Stimulated activated CD4-positive, alpha-beta T cell treated with anti-CD3 and anti-CD28 coated beads, Interleukin-2, amount 100 ng/mL, for 24 hours (primary cell): ENCODE measurements at places on chromosomes 7 and 10.

- no peak for DNase-seq
These were observed 263.6 kb upstream of the ZMIZ1 start for GRCh38 chr10:78805176-78805575.

GRCh38 chr7:18495412-18496340 is at the start of gene HDAC9:
HDAC9 (plus strand) TSS chr7:18495749; CDS start chr7:18496303, 554 bp downstream.
- no peak for DNase-seq

DNA sequence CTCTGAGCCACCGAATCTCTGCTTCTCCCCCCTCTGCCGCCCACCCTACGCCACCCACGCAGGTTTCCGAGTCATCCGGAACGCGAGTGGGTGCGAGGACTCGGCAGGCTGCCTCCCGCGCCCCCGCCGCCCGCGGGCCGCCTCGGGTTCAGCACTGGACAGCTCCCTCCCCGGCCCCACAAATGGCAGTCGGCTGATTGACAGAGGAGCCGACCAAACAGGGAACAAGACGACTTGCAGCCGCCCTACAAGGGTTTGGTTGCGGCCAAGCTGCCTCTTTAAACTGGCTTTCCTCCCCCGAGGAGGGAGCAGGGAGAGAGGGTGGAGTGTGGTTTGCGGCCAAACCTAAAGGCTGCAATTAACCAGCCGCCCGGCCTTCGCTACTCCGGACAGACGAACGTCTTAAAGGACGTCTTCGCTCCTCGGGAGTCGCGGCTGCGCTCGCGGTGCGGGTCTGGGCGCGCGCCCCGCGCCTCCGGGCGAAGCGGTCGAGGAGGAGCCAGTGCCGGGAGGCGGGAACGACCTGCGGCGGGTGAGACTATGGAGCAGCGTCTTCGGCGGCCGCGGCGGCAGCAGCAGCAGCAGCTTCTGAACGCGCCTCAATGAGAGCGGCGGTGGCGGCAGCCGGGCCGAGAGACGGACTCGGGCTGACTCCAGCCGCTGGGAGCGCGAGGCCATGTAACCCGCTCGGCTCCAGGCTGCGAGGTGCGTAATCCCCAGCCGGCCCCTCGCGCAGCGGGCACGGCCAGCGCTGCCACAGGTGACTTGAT is at the start of gene GPR158:
Gene GPR158 (plus strand): TSS at position 541 of the 770 bp plus-strand sequence. CDS start 420 bp downstream, outside the sequence.
- peak; percentile 42 for DNase-seq

DNA sequence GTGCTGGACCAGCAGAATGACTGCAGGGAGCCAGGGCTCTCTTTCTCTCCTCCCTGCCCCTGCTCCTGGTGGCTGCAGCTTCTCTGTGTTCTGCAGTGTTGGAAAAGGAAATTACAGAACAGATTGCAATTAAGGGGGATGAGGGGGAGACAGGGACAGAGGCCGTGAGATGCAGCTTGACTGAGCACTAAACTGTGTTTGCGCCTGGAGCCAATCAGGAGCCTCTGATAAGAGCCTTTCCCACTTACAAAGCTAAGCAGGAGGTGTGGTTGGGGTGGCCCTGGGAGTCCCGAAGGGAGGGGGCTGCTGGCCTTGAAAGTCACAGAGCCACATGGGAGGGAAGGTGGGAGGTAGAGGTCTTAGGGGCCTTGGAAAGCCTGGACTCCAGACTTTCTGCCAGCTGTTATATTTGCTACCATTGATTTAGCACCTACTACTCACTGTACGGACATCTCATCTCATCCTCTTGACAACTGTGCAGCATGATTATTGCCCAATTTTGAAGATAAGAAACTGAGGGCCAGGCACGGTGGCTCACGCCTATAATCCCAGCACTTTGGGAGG is 26.7 kb downstream of the TRIM8 start:
- DNase-seq: no peak

DNA sequence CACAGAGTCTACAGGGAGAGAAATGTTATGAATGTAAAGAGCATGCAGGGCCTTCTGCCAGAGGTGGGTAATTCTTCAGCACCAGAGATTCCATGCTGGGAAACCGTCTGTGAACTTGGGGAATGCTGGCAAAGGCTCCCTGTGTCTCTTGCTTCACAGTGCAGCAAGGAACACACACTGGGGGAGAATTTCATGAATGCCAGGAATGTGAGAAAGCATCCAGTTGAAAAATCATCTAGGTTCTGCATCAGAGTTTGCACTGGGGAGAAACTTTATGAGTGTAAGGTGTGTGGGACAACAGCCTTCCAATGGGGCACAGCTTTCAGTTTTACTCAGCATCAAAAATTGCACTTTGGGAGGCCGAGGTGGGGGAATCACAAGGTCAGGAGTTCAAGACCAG is 224.3 kb upstream of the IGFBP3 start:
- DNase-seq: no peak

DNA sequence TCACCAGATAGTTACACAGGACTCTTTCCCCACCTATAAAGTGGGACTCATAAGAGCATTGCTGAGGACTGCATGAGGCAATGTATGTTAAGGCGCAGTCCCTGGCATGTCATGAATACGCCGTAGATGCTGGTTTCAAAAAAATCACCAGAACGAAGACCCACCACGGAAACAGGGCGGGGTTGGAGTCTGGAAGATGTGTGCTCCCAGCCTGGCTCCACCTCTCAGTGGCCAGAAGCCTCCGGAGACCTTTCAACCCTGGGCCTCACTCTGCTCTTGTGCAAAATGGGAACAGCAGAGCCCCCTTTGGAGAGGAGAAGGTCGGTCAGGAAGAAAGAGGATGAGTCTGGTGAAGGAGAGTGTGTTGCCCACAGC is 12.4 kb upstream of the ZMIZ1 start:
- no peak for DNase-seq

DNA sequence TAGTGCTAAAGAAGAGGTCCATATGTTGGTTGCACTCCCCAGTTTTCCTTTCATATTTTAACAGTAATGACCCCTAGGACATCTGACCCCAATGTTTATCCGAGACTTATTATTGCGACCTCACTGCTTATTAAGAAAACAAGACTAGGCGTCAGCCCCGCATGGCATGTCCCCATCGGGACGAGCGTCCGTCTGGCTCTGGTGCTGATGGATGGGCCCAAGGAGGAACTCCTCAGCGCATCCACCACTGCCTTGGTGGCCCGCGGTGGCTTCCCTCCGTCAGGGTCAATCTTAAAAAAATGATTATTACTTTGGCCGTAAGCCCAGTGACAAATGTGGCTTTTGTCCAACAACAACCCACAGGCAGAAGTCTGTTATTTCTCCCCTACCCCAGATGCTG is 40.1 kb upstream of the CXCL12 start:
- DNase-seq: no peak

DNA sequence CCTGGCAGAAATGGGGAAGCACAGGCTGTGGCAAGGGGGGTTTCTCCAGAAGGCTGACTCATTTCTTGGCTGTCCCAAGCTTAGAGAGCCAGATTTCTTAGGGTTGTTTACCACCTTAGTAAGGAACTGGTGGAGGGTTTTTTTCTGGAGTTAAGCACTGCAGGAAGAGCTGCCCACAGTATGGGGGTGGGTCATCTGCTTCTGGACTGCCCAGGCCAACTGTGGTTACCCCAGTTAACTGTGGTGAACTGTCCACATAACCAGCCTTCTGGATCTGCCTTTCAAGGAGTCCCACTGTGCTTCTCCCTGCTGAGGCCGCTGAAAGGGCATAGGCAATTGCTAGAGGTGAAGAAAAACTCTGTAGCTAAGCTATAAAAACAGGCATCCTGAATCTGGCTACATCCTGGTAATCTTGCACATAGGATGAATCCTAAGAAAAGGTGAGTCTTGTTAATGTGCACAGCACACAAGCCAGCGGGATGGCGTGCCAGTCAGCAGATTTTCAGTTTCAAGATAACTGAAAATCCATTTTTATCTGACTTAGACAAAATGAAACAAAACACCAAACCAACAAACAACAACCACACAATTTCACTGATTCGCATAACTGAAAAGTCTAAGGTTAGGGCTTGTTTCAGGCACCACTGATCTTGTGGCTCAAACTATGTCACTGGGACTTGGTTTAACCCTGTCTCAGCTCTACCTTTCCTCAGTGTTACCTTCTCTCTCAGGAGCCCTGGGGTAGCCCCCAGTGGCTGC is 21.6 kb upstream of the TSPAN33 start:
- peak; percentile 24 for DNase-seq

DNA sequence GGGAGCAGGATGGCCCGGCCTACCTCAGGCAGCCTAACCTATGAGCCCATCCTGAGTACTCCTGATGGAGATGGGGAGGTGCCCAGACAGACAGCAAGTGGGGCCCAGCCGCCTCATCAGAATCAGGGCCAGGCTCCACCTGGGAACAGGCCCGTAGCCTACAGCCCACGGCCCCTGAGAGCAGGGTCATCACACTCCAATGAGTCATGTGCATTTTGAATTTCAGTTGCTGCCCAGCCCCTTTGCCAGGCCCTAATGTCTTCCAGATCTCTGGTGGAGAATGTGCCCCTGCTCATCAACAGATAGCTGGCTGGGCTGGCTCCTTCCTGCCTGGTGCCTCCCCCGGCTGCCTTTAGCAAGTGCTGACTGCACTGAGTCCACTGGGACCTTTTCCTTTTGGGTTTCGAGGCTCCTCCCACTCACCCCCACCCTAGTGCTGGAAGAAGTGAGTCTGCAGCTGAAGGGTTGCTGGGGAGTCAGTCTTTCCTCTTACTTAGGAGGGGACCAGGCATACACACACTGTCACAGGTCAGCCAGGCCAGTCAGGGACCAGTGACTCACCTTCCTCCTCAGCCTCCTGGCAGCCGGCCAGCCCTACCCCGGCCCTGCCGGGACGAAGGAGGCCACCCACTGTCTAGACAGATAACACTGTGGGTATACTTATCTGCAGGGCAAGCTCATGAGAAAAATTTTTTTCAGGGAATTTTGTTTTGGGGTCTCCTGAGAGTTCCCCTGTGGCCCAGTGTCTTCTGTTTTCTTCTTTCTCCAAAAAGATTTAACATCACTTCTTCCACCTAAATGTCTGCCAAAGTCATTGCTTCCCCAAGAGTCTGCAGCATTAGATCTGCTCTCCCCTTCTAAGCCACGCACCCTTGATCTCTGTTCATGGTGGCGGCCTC is 9.1 kb upstream of the ASIC3 start:
- peak; percentile 84 for DNase-seq

GRCh38 chr7:51077987-51078370 is 238.6 kb downstream of the COBL start:
- no peak for DNase-seq

GRCh38 chr7:148483515-148484308 is 106.9 kb upstream of the C7orf33 start:
- no peak for DNase-seq

DNA sequence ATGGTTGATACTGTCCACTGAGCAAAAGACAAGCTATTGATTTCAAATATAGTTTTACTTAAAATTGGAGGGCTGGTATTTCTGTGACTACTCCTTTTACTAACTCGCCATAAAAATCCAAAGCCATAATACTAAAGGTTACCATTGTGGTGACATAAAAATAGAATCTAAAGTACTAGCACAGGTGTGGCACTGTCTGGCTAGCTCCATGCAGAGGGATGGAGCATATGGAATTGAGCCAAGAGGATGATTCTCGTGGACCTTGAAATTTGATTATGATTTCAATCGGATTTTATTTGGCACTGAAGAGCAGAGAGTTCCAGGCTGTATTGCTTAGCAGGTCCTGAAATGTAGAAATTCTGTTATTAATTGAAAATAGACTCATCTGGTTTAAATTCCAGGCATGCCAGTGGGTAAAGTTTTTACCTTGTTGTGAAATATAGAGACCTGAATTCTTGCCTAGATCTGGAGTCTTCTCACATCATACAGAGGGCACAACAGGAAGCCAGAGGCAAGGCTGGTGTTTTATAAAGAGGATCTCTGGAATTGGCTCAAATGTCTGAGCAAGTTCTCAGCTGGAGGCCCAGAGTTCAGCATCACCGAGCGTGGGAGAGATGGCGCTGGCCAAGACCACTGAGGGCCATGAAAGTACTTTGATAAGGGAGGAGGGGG is 29.9 kb upstream of the DLD start:
- no peak for DNase-seq

GRCh38 chr10:4781955-4782354 is 44.1 kb upstream of the AKR1E2 start:
- no peak for DNase-seq

GRCh38 chr7:2624293-2624886 is 7.4 kb upstream of the TTYH3 start:
- DNase-seq: no peak

- no peak for DNase-seq
These were observed 62.1 kb downstream of the CUX1 start for GRCh38 chr7:101879565-101879964.

- no peak for DNase-seq
These were observed 12.9 kb upstream of the GRID2IP start for GRCh38 chr7:6563936-6564770.
